ENCODE measurements at places on chromosomes 1 and 21.

DNA sequence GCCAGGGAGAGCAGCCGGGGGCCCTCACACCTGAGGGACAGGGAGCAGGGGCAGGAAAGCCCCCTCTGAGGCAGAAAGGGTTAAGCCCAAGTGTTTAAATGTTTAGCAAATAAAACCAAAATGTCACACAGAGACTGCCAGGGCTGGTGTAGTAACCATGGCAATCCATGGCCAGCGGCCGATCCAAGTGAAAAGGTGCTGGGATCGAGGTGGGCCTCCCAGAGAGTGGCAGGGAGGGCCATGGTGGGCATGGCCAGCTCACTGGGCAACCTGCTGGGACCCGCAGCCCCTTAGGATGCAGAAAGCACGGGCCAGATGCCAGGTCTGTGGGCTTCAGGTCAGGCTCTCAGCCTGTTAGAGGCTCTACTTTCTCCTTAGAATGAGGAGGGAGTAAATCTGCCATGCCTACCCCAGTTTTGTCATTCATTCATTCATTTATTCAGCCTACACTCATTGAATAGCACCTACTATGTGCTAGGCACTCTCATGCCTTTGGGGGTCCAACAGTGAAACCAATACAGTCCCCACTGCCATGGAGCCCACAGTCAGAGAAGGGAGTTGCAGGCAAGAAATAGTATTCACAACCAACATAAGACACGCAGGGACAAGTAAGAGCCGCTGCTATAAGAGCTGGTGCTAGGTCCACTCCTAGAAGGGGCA, 56.1 kb downstream of the KCNN3 start:
- no peak for DNase-seq

DNA sequence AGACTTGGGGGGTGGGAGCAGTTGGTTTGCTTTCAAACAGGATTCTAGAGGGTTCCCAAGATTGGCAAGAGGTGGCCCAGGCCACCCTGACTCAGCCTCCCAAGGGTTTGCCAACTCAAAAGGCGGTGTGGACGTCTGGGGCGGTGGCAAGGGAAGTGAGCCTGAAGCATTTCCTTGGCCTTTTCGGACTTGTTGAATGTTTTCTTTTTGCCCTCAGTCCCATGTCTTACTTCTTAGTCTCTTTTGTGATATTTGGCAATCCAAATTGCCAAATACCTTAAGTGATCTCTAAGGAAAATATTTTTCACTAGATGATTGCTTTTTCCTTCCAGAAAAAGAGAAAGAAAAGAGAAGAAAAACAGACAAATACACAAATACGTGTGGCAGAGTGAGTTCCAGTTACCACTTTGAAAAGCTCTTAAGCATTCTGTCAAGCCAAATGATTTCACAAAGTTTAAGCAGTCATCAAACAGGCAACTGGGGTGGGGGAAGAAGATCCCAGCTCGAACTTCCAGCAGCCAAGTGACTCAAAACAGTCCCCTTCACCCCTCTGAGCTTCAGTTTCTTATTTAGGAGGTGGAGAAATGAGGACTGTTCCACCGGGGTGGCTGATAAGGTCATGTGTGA, 374.6 kb upstream of the USP24 start:
- no peak for DNase-seq

DNA sequence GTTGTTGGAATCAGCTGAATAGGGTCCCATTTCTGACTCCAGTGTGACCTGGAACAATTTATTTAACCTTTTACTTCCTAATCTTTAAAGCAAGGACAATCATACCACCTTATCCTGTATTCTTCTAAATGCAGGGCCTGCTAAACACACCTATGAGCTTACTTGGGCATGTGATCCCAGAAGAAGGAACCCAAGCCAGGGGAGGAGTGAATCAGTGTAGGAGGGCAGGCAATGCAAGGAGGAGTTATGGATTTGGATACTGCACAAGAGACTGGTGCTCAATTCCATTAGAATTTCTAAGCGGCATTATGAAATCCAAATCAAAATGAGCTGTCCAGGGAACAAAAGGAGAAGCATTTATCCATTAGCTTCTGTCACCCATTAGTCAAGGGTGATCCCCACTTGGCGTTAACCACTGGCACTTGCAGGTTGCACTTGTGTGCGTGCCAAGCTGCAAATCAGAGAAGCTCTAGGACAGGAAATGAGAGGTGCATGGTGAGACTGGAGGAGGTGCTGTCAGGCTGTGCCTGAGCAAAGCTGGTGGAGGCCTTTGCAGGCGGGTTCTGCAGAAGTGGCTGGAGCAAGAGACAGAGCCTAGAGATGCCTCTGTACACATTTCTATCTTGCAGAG, 297.2 kb upstream of the PLXNA2 start:
- no peak for DNase-seq

GRCh38 chr1:215416497-215416896, 150.6 kb upstream of the KCTD3 start:
- DNase-seq, result no peak

- no peak for DNase-seq
Observed at GRCh38 chr1:199546323-199546722, 481.2 kb upstream of the NR5A2 start.

DNA sequence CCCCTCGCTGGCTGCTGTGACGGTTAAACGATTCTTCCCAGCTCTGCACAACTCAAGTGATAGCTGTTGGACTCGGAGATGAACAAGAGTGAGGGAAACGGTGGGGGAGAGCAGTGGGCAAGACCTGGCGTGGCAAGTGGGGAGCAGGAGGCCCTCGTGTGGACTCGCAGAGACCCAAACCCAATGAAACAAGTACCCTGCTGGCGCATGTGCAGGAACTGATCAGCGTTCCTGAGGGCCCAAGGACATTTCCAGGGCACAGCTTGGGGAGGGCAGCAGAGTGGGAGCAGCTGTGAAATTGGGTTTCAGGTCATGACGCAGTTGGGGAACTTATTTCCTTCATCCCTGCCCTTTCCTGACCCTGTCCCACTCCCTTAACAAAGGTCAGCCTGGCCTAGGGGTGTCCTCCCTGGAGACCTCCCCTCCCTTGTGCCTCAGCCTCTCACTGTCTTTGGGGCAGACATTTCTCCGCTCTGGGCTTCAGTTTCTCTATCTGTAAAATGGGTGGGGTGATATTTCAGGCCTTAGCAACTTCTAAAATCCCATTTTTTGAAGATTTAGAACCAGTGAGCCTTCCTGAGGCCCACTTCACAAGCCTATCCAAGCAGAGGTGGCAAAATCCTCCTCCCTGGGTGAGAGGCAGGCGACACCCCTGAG, 27.9 kb upstream of the ECE1 start:
- DNase-seq, result no peak

GRCh38 chr1:11908095-11908675, 18.0 kb downstream of the KIAA2013 start:
- DNase-seq, result peak; percentile 72
